ENCODE measurements at places on chromosomes 4 and X. TPM values are rescaled to one million over a fixed set of nuclear protein-coding genes. Genes with fewer than 3 reads are reported as not detected.

NIPAL1 gene
- total RNA-seq = 3.3 TPM

EPHA5 gene
- 0.41 TPM for total RNA-seq

CYBB gene
- total RNA-seq = not detected

LRP2BP gene
- total RNA-seq = 0.24 TPM

MAGED4 gene
- total RNA-seq = 4.6 TPM

APBB2 gene
- total RNA-seq = 122 TPM

ABCD1 gene
- total RNA-seq = 20.9 TPM

HERC5 gene
- total RNA-seq = 5.0 TPM

NPFFR2 gene
- total RNA-seq = 1.6 TPM

PPARGC1A gene
- total RNA-seq = 1.8 TPM

WWC2 gene
- 32.0 TPM for total RNA-seq

MMAA gene
- 3.7 TPM for total RNA-seq

MND1 gene
- total RNA-seq = 0.82 TPM

CRMP1 gene
- 23.8 TPM for total RNA-seq

- no peak for DNase-seq
Observed at GRCh38 chrX:120302434-120302833, 8.8 kb downstream of the TMEM255A start.

GRCh38 chr4:106830879-106831278 lies 205.2 kb downstream of the DKK2 start:
- DNase-seq = no peak

GRCh38 chr4:89586318-89586717 lies 250.6 kb downstream of the SNCA start:
- DNase-seq = no peak

DNA sequence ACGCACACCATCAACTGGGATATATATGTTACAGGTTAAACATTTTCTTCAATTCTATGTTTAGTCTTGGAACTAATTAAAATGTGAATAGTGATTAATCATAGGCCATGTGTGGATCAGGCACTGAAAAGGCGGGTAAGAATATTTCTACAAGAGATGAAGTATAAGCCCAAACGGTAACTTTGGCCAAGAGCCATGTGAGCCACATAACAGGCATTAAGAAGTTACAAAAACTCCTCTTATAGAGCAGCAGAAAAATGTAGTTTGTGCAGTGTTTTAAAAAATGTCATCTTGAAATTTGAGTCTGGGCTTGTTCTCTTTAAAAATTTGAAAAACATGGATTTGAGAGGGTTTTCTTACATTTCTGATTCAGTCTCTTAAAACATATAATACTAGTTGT lies 521.8 kb upstream of the DIPK2B start:
- no peak for DNase-seq

DNA sequence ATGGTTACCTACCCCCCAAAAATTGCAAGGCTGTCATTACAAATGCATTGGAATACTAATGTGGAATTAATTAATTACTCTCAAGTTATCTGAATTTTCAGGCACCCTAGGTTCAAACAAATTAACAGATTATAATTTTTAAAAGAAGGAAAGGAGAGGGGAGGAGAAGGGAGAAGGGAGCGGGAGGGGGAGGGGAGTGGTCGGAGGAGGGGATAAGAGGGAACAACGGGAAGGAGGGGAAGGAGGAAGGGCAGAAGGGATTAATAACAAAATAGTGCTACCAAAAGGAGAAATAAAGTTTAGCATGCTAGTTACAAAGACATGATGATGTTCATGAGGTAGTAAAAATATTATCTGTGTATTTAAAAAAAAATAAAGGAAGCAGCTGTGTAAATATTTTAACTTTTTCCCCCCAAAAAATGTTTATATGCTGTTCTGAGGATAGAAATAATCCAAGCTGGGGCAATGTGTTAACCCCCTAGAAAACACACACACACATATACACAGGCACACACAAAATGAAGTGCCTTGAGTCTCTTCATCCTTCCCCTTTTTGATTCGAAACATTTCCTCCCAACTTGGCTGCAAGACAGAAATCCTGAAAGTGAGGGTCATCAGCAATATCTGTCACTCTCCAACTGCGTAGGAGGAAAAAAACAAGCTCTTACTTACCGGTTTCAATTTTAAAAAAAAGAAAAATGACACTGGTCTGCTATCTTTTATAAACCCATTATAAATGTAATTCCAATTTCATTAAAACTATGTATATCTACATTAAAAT lies 58.8 kb downstream of the PPP3CA start:
- no peak for DNase-seq

- DNase-seq = no peak
Observed at GRCh38 chr4:182246401-182247205, 3.4 kb downstream of the TENM3 start.

DNA sequence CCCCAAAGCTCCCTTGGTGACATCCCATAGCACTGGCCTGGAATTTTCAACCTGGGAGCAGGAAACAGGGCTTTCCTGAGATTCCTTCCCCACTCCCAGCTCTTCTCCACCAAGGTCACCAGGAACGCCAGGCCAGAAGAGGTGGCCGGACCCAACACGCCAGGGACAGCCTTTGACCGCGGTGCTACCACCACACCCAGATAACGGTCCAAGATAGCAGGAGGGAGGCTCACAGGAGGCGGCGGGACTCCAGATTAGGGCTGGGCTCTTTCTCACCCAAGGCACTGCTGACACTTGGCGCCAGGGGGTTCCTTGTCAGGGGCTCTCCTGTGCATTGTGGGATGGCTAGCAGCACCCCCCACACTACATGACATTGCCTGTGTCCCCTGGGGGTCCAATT lies 22.9 kb downstream of the ZFYVE28 start:
- no peak for DNase-seq

DNA sequence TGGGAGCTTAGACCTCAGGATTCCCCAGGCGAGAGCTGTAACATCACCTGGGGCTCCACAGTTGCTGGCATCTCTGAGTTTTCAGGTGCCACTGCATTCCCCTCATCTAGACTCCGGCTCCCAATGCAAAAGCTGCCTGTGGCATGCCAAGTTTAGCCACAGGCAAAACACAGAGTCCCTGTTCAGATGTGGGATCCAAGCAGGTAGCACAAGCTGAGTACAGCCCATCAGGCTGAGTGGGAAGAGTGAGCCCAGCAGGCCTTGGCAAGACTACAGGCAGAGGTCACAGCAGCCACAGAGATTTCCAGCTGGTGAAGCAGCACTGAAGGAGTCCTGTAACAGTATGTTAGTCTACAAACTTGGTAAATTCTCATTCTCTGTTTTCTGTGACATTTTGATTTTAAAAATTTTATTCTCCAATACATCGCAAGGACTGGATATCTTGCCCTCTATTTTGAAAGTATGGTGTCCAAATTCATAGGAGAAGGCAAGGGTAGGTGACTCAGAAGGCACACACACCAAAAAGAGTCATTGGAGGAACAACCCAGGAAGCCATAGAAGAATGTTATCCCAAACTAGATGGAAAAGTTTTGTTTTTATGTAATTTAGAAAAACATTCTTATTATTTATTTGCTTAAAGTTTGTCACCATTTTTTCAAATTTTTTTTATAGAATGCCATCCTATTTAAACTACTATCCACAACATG lies 13.6 kb upstream of the CXCL2 start:
- DNase-seq = no peak

- no peak for DNase-seq
Observed at GRCh38 chrX:118862091-118862490, 38.5 kb downstream of the ZCCHC12 start.

DNA sequence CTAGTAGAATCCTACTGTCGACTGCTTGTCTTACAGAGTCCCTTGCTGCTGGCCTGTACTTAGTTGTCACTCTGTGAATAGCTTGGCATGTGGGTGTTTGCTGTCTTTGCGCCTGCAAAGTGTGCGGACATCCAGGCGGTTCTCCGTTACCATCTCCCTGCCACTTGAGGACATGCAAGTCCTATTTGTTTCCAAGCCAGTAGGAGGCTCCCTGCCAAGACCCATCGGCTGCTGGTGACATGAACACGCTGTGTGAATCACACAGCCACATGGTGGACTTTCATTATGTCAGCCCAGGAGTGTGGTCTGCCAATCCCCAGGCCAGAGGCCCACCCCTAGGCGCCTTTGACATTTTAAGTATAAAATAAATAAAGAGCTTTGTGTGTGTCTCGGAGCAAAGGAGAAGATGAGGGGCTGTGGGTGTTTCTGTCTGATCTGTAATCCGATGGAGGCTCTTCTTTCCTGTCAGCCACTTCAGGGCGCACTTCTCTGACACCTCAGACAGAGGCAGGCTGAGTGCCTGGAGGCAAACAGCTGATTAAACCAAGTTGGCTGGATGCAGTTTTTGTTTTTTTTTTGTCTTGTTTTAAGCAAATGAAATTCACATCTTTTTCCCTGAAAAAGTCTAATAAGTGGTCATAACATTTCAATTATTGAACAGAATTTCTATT lies 51.5 kb downstream of the ALPK1 start:
- DNase-seq = no peak

GRCh38 chr4:47933840-47934239 lies 19.5 kb upstream of the NFXL1 start:
- DNase-seq = no peak

DNA sequence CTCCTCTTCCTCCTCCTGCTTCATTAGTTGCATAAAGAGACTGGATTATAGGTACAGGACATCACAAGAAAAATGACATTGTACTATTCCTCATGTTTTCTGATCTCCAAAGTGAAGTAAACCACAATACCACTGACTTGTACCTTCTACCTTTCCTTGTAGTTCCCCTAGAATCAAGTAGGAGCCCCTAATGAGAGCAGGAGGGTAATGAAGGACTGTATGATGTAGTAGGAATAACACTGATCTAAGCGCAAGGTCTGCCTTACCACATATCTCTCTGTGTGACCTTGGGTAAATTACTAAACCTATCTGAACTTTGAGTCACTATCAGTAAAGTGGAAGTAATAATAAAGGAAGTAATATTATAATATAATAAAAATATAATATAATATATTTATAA lies 3.6 kb downstream of the VSIG4 start:
- DNase-seq = no peak

GRCh38 chr4:955931-956381 lies 17.4 kb downstream of the DGKQ start:
- no peak for DNase-seq

DNA sequence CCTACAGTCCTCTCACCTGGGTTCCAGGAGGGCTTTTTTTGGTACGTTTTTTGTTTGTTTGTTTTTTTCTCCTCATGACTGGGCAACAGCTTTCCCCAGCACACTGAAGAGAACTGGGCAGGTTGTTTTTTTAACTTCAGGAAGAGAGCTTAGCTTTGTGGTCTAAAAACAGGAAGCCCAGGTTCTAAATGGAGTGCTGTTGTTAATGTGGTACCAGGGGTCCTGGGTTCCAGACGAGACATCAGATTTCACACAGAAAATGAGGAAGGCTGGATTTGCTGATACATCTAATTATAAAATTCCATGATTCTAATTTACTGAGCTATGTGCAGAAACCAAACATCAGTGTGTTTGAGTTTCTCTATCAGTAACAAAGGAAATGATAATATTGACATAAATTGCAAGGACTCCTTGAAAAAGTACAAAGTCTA lies 4.2 kb downstream of the MYOZ2 start:
- DNase-seq = no peak

- no peak for DNase-seq
Observed at GRCh38 chr4:162011089-162011488, 152.7 kb downstream of the FSTL5 start.

DNA sequence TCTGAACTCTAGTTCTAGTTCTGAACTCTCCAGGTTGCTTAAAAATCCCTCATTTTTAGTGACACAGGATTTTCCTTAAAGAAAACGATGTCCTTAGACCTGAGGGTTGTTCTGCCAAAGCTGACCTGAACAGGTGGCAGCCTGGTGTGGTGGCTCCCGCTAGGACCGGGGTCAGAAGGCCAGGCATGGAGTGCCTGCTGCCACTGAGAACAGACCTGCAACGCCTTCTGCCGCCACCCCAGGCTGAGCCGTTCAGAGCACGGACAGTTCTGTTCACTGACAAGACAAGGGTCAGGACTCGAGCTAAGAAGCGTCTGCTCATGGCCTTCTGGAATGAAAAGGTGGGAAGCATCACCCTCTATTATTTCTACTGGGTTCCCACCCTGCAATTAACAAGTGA lies 15.8 kb downstream of the DCTD start:
- no peak for DNase-seq

- DNase-seq = no peak
Observed at GRCh38 chr4:168241953-168242352, 76.6 kb downstream of the DDX60 start.

DNA sequence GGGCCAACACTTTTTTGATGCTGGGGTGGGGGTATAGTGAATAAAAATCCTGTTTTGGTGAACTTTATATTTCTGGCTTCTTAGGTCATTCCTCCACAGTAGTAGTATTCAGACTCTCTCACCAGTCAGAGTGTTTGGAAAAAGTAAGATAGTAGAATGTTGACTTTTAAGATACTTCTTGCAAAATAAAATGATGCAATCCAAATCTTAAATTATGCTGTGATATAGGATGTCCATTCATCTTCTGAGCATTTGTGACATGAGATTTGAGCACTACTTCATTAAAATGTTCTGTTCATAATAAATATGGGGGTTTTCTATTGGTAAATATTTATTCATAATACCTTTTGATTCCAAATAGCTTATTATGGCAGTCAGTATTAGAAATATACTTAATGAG lies 70.1 kb downstream of the BMP2K start:
- no peak for DNase-seq
